ENCODE measurements at places on chromosomes 16 and 17. TPM values are rescaled to one million over a fixed set of nuclear protein-coding genes. Genes with fewer than 3 reads are reported as not detected.

CDH1 gene
- total RNA-seq, result 4.2 TPM

DYNC1LI2 gene
- total RNA-seq, result 223 TPM

TMEM256 gene
- 63.7 TPM for total RNA-seq

TPSB2 gene
- total RNA-seq, result 0.46 TPM

SMIM36 gene
- total RNA-seq, result not detected

PRSS21 gene
- total RNA-seq, result not detected

KCNJ12 gene
- 6.0 TPM for total RNA-seq

DLX3 gene
- not detected for total RNA-seq

GOSR2 gene
- 48.7 TPM for total RNA-seq

RCVRN gene
- total RNA-seq, result 0.23 TPM

CDC27 gene
- 103 TPM for total RNA-seq

ANKRD13B gene
- total RNA-seq, result 26.1 TPM

GPRC5C gene
- total RNA-seq, result 9.9 TPM

SPN gene
- total RNA-seq, result 0.23 TPM

TBC1D3G gene
- not detected for total RNA-seq

RAP1GAP2 gene
- total RNA-seq, result 28.4 TPM

Measured in diencephalon (tissue), 1 donor.